ENCODE measurements at places on chromosomes 7 and 10. TPM values are rescaled to one million over a fixed set of nuclear protein-coding genes. Genes with fewer than 3 reads are reported as not detected.

GRCh38 chr10:30059209-30060107 is at the start of gene JCAD:
TSS of gene JCAD (minus strand) at chr10:30059586. CDS start at chr10:30047812, 11,774 bp downstream.
- DNase-seq: peak; percentile 90

GRCh38 chr7:73984481-73985205 is 43.3 kb upstream of the ELN start:
- DNase-seq: no peak

The LAMB4 gene
- total RNA-seq: 0.89 TPM

- DNase-seq: peak; percentile 79
These were observed 57.2 kb upstream of the ECHDC3 start for GRCh38 chr10:11684717-11685645.

DNA sequence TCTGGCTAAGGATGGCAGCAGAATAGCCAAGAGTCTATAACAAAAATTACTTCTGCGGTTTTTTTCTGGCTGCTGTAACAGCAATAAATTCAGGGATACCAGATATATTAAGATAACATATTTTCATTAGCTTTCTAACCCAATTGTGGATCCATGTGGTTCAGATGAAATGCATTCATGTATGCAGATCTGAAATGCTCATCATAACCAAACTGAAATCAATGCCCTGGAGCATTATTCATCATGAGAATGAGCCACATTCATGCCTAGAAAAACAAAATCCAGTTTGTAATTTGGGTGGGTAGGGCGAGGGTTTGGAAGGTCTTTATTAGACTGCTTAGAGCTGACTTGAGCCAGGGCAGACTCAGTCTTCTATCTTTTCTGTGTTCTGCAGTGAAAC is 69.8 kb upstream of the SEMA3A start:
- no peak for DNase-seq

DNA sequence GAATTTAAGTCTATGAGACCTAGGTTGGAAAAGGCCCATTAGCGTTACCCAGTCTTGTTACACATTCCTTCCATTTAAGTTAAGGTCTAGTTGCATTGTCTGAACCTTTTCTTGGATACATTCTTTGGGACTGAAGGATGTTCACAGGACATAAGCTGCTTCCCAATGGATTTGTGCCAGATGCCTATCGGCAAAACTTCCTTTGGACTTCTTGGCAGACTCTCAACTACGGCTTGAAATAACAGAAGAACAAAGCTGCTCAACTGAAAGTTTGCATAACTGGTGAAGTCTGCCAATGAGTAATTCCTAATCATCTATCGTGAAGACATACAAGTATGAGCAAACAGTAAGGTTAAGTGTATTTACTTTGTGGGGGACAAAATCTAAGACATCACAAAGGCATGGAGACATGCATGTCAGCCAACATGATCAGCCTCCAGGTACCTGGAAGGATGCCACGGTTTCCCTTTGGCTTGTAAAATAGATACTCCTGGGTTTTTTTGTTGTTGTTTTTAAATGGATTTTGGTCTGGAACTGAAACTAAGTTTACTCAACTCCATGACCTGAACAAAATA is 35.4 kb downstream of the MALSU1 start:
- DNase-seq: no peak

GRCh38 chr7:99392659-99393354 is 15.6 kb downstream of the PDAP1 start:
- peak; percentile 89 for DNase-seq

The PTPRN2 gene
- 12.7 TPM for total RNA-seq

DNA sequence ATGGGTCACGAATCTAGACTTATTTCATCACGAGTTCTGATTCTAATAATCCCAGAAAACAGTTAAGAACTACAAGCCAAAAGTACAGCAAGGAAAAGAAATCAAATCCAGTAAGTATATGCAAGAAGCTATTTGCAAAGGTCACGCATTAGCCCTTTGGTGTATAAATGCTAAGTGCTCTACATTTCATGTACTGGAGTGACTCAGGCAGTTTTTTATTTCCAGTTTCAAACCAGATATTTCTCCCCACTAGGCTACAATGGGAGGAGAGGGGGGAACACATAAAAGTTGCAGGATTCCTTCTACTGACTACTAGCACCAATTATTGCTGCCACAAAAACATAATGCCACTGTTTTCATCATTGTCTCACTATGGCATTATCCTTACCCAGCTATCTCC is 148.0 kb downstream of the NRCAM start:
- no peak for DNase-seq

GRCh38 chr10:76127984-76128589 is 696.7 kb downstream of the LRMDA start:
- DNase-seq: no peak

The GIMAP2 gene
- total RNA-seq: 11.7 TPM

DNA sequence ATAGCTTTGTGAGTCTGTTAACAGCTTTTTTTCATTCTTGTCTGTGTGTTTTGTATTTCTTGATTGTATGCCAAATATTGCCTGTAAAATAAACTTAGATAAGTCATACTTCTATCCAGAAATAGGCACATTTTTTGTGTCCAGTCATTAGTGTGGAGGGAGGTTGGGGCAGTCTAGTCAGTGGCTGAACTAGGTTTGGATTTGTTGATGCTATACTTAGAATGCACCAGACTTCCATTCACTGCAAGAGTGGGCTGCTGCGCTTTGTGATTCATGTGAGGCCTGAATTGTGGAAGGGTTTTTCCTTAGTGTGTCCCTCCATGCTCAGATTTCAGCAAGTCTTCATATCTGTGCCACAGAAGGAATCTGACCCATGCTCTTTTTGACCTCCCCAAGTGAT is 50.0 kb downstream of the TRUB1 start:
- DNase-seq: no peak

The OPALIN gene
- not detected for total RNA-seq

DNA sequence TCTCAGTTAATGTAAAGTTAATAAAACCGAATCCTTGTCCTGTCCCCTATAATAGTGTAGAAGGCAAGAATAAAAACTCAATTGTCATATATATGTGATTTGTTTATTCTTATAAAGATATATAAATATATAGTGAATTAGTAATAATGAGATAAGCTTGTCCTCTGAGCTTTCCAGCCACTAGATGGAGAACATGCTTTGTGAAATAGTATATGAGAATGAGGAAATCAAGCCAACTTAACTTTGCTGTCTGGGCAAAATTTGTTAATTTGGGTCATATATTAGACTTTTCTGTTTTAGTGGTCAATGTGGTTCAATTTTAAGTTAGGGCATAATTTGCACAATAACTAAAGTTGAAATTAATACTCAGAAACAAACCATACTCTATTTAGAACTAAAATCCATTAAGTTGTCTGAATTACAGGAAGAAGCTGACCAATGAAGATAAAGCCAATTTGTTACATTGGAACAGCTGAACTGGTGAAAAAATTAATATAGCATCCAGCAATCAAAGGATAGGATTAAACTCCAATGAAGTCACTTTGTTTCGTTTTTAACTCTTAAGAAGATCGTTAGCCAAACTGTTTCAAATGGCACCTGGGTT is 595.0 kb downstream of the ARL4A start:
- DNase-seq: no peak

GRCh38 chr10:42652858-42653257 is 14.5 kb upstream of the ZNF33B start:
- no peak for DNase-seq

DNA sequence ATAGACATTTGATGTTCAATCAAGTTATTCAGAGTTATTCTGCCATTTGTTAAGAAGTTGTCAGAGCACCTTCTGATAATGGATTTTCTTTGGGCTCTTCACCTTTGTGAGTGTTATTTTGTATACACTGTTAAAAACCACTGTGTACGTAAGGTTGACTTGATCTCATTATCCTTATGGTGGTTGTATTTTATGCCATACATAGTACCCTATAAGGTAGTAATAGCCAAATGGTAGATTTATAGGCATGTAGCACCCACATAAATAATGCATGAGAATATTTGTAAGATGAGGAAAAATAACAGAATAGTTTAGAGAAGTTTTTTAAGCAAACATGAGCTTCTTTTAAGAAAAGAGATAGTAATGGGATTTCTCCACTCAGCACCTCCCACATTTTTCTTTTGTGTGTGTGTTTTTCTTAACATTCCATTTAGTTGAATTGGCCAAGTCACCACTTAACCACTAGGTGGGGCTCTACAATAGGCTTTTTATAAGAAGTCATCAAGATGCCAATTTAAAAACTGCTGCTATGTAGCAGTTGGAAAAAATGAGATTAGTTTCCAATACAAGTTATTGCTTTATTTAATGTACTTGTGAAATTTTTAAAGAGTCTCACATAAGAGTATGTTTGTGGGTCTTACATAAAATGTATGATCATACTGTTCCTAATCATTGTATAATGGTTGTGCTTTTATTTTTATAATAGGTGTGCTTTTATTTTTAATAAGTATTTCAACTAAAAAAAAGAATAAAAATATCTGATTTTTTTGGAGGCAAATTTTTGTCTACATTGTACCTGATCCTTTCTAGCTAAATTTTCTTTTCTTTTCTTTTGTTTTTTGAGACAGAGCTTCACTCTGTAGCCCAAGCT is 41.1 kb upstream of the STMP1 start:
- no peak for DNase-seq

DNA sequence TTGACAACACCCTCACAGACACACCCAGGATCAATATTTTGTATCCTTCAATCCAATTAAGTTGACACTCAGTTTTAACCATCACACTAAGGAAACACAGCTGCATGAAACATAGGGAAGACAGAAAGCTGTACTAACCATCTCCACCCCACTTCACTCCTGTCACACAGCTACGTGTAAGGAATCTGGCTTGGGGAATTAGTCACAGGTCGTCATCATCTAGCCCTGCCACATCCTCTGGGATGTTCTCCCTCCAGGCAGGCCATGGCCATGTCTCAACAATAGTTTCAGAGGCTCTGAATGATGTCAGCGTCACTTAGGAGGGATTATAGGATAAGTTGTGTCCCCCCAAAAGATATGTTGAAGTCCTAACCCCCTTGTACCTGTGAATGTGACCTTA is 10.8 kb upstream of the SEMA3C start:
- DNase-seq: no peak

DNA sequence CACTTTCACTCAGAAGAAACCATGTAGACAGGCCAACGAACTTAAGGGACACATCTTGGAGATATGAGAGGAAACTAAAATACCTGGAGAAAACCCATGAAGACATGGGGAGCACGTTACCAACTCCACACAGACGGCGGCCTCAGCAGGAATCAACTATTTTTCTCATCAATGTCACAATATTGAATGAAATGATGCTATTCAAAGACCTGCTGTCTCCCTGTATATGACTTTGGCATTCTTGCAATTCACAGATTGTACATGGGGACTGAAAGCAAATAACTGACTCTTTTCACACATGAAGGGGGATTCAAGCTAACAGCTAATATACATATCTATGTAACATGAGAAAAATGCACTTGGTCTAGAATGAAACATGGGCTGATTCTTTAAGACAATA is 869.0 kb downstream of the NXPH1 start:
- DNase-seq: no peak
